ENCODE measurements at places on chromosomes 12 and 14.

- no peak for DNase-seq
Observed at GRCh38 chr12:123532808-123533649, 490 bp downstream of the RILPL1 start.

GRCh38 chr14:39957987-39958386, 525.8 kb upstream of the FBXO33 start:
- DNase-seq: no peak

DNA sequence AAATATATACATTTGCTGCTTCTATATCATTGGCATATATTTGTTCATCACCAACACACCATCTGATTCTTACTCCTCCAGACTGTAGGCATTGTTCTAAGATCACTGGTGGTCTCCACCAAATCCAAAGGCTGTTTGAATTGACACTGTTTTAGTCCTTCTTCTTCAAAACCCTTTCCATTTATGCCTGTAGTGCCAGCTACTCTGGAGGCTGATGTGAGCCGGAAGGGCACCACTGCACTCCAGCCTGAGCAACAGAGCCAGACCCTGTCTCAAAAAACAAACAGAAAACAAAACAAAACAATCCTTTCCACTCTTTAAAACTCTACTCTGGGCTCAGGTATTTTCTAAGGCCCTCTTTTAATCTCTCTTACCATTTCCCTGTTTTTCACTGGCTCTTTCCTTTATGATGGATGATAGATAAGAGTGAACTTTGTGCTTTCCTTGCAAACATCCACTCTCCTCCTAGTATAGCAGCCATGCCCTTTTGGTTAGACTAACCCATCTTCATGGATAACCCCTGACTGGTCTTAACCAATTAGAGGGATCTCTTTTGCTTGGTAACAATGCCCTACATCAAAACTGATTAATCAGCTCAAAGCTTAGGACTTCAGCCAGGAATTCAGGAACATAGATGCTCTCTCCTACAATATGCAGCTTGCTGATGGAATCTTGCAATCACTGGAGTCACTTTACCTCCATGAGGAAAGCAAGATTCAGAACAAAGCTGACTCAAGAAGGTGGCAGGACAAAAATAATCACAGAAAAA, 24.9 kb downstream of the SPTSSA start:
- DNase-seq: no peak

DNA sequence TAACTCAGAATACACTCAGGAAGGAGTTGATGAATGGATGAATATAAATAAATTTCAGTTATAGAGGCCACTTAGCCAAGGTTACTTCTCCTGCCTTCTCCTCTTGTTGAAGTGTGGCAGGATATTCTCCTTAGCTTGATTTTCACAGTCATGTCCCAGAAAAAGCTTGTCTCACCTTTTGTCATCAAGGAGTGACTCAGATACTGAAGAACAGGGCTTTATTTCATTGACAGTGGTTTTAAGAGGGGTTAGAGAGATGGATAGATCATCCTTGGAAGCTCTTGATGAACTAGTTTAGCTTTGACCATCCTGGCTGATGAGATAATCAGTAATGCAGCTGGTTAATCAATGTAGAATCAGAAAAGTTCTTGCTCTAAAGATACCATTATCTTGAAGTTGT, 35.0 kb upstream of the CFAP54 start:
- DNase-seq: no peak

DNA sequence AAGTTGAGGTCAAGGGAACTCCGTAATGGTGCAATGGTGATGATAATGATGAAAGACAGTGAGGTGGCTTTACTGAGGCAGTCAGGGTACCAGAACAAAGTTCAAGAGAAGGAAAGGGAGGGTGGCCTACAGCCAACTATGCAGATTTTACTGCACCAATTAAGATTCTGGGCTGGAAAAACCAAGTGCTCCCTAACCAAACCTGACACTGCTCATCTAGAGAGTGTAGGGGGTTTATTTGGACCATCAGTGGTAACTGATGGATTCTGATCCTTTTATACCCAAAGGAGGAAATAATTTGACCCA, 387 bp downstream of the LRRC9 start:
- DNase-seq: no peak

- DNase-seq: no peak
Observed at GRCh38 chr12:119157528-119157927, 21.2 kb upstream of the HSPB8 start.

DNA sequence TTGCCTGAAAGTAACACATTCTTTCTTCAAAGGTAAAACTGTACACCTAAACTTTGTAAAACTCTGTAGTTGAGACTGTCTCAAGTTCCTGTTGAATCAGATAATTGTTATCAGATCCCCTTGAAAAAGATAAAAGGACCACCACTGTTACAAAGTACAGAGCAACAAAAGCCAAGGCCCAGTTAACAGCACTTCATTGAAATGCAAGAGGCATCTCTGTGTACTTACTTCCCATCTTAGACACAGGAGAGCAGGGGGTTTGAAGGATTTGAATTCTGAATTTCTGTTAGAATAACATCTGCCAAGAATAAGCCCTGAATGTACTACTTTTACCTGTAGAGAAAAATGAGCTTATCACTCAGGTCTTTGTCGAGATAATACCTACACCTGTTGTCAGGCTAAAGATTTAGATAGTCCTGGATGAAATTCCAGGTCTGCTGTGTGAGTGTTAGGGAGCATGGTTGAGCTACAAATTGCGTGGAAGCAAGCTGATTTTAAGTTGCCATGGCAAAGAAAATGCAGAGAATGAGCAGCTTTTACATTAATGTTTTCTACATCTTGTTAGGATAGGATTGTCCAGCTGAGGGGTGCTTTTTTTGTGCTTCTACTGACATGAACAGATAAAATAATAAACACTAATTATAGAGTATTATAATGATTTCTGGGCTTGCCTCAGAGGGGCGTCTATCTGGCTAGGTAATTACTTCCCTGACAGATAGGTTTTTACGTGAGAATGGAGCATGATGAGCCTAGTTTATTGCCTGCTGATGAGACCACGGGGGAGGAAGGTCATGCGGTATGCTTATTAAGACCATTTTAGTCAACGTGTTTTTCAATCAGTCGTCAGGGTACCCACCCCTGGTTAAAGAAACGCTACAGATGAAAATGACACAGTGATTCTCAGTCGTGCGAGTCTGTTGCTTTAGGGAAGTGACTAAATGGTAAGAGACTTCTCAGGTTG, 309.2 kb downstream of the PAWR start:
- DNase-seq: no peak

- no peak for DNase-seq
Observed at GRCh38 chr12:108619369-108620160, 14.1 kb downstream of the SELPLG start.

- no peak for DNase-seq
Observed at GRCh38 chr14:94411638-94412037, 23.2 kb upstream of the SERPINA1 start.

DNA sequence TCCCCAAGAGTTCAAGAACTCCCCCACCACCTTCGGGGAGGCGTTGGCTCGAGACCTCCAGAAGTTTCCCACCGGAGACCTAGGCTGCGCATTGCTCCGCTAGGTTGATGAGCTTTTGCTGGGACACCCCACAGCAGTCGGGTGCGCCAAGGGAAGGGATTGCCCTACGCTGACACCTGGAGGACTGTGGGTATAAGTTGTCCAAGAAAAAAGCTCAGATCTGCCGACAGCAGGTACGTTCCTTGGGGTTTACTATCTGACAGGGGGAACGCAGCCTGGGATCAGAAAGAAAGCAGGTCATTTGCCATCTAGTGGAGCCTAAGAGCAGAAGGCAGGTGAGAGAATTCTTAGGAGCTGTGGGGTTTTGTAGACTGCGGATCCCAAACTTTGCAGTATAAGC, 98.8 kb downstream of the FRMD6 start:
- no peak for DNase-seq

DNA sequence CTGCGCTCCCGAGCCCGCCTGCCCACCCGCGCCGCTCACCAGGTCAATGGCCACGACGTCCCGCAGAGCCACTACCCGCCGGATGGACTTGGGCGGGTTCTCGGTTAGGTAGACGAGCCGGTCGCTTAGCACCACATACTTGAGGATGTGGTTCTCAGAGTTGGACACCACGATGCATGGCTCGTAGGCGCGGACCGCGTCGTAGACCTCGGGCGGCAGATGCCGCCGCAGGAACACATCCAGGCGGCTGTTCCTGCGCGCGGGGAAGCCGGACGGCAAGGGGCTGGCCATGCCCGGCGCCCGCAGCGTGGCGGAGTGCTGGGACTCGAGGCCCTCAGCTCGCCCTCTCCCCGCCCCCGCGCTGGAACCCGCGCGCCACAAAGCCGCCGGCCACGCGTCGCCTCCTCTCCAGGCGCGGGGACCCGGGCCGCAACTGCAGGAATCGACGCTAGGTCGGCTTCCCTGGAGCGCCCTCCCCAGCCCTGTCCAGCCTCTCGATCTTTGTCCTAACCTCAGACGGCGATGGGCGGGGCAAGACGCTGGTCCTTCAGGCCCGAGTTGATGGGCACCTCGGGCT, at the start of gene C12orf56:
Gene C12orf56, minus strand, starts transcription at position 484 of the 577 bp plus-strand sequence. Its CDS starts 193 bp downstream, at position 291.
- no peak for DNase-seq

DNA sequence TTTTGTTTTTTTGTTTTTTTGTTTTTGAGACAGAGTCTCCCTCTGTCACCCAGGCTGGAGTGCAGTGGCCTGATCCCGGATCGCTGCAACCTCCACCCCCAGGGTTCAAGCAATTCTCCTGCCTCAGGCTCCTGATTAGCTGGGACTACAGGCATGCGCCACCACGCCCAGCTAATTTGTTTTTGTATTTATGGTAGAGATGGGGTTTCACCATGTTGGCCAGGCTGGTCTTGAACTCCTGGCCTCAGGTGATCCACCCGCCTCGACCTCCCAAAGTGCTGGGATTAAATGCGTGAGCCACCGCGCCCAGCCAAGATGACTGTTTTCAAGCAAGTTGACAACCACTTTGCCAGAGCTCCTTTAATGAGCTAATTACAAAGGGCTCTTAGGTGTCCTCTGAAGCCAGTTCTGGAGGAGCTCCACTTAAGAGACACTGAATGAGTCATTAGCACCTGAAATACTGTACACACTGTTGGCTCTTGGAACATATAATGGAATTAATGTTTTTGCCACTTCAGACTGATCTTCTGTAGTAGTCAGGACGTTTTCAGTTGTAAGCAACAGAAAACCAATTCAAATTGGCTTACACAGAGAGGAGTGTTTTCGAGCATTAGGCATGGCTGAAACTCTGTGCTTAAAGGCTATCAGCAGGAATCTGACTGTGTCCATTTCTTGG, 55.4 kb upstream of the MED13L start:
- DNase-seq: no peak

DNA sequence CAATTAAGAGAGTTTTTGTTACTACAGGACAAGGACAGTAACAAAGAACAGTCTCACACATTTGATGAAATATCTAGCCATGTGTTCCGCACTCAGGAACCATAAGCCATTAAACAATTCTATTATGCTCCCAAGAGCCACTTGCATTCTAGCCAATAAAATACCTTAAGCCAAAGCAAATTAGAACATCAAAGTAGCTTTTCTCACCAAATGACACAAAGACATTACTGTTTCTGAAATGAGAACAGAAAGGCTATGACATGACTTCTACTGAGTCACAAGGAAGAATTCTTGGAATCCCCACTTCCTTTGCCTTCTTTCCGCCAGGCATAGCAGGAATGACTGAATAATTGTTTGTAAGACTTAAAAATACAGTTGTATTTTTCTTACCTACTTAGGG, 445.8 kb downstream of the ATP23 start:
- DNase-seq: peak; percentile 40

DNA sequence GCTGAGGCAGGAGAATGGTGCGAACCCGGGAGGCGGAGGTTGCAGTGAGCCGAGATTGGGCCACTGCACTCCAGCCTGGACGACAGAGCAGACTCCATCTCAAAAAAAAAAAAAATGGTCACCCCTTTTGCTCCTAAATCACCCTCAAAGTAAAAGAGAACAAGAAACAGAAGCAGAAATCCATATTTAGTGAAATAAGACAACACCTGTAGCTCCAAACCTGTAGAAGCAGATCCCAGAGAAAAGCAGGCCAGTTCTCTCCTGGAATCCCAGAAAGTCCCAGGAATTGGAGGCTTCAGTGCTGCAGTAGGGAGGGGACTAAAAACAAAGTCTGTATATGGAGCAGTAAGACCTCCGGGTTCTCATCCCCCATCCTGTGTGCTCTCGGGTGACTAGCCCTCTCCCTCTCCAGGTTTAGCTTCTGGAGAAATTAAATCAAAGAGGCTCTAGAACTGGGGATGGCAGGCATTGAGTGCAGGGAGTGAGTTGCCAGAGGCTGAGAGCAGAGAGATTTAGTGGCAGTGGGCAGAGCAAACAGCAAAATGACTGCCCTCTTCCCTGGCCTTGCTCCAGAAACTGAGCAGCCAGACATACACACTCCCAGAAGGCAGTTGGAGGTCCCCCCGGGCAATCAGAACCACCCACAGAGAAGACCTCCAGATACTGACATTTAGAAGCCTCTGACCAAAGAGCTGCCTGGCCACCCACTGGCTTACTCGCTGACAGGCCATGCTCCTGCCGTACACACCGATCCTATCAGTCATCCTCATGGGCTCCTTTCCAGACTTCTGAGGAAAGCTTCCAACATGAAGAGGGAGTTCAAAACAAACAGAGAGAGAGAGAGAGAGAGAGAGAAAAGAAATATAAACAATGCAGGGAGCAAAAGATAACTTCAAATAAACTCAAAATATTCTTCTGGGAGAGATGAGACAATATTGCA, 6.3 kb upstream of the MLXIP start:
- DNase-seq: peak; percentile 94

DNA sequence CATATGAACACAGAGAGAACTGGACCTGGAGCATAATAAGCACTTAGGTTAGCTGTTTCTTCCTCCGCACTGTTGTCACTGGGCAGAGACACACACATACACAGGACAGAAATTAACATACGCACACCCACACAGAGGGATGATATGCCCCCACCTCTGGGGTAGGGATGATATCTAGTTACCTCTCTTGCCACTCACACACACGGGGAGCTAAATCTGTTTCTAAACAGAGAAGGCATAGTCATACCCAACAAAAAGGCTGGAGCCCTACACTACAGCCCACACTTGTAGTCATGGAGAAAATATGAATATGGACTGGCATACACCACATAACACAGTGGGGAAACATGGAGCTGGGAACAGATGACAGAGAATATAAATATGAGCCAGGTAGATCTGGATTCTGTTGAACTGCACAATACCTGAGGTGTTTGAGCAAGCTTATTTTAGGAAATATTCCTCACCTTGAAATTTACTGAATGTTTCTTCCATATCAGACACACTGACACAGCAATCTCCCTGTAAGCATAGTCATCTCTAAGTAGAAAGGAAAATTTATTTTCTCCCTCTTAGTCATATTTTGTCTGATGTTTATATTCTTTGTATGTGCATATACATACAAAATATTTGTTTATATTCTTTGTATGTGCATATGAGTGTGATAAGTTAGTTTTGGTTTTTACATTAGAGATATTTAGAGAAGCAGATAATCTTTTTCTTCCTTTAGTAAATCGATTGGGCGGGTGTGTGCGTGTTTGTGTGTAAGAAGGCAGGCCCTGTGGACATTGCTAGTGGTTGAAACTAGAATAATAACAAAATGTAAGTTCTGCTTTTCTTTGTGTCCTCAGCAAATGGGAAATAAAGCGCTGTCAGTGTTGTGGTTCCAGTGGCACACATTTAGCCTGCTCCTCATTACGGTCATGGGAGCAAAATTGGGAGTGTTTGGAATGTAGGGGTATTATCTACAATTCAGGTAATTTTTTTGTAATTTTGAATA, 20.9 kb upstream of the SCFD1 start:
- DNase-seq: no peak
